Hair follicular keratinocyte (primary cell): ENCODE measurements at places on chromosomes 7 and 10. TPM values are rescaled to one million over a fixed set of nuclear protein-coding genes. Genes with fewer than 3 reads are reported as not detected.

TMEM273 gene
- not detected in 2 replicates for total RNA-seq

ARMC3 gene
- not detected in 2 replicates for total RNA-seq

NOS3 gene
- total RNA-seq, result 1.8 and 3.7 TPM in 2 replicates

LRRC27 gene
- total RNA-seq, result 1.6 and 3.4 TPM in 2 replicates

GJD4 gene
- total RNA-seq, result not detected in 2 replicates

PYROXD2 gene
- total RNA-seq, result 1.5 and 1.6 TPM in 2 replicates

ABLIM1 gene
- 32.4 and 49.1 TPM in 2 replicates for total RNA-seq

GARIN1A gene
- total RNA-seq, result not detected in 2 replicates

SFTPA1 gene
- not detected in 2 replicates for total RNA-seq

CDC14C gene
- not detected in 2 replicates for total RNA-seq

INPP5F gene
- 12.7 and 15.9 TPM in 2 replicates for total RNA-seq

PAX2 gene
- not detected in 2 replicates for total RNA-seq

CYP2W1 gene
- not detected in 2 replicates for total RNA-seq

GCK gene
- 0.34 TPM in 1 of 2 replicates, not detected in the other for total RNA-seq

LRIT1 gene
- total RNA-seq, result not detected in 2 replicates

DYNC1I1 gene
- 0.61 and 1.0 TPM in 2 replicates for total RNA-seq

GIMAP6 gene
- not detected in 2 replicates for total RNA-seq
